ENCODE measurements at places on chromosomes 4 and X. TPM values are rescaled to one million over a fixed set of nuclear protein-coding genes. Genes with fewer than 3 reads are reported as not detected.

- DNase-seq, result no peak
Measured at GRCh38 chr4:145580906-145581305, 38.3 kb upstream of the MMAA start.

CT45A10 gene
- total RNA-seq, result not detected

ZDHHC15 gene
- 0.40 TPM for total RNA-seq

SPANXC gene
- not detected for total RNA-seq

Measured in activated T-cell treated with anti-CD3 and anti-CD28 coated beads, Interleukin-2, amount 50 U/mL, for 4 hours (primary cell).